Left forelimb (tissue), 1 donor: ENCODE measurements at places on chromosomes 6 and 20.

- DNase-seq: no peak
These were observed 849 bp downstream of the GSTA4 start for GRCh38 chr6:52994031-52994838.

DNA sequence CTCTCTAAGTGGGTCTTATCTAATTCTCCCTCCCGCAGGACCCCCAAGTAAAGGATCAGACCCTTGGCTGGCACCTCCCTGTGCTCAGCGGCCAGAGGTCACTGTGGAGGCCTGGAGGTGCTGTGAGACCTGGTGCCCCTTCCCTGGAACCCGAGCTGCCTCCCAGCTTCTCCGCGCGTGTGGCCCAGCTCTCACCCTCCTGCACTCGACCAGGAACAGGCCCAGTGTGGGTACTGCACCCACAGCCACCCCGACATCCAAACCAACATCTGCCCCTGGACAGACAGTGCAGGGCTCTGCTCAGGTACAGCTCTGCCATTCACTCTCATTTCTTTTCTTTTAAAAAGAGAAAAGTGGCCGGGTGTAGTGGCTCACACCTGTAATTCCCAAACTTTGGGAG lies 42.4 kb downstream of the TMEM242 start:
- peak; percentile 14 for DNase-seq

GRCh38 chr6:159104163-159104925 lies 59.6 kb upstream of the TAGAP start:
- peak; percentile 77 for DNase-seq

GRCh38 chr6:27503436-27504030 lies 30.6 kb upstream of the ZNF184 start:
- DNase-seq: peak; percentile 75

DNA sequence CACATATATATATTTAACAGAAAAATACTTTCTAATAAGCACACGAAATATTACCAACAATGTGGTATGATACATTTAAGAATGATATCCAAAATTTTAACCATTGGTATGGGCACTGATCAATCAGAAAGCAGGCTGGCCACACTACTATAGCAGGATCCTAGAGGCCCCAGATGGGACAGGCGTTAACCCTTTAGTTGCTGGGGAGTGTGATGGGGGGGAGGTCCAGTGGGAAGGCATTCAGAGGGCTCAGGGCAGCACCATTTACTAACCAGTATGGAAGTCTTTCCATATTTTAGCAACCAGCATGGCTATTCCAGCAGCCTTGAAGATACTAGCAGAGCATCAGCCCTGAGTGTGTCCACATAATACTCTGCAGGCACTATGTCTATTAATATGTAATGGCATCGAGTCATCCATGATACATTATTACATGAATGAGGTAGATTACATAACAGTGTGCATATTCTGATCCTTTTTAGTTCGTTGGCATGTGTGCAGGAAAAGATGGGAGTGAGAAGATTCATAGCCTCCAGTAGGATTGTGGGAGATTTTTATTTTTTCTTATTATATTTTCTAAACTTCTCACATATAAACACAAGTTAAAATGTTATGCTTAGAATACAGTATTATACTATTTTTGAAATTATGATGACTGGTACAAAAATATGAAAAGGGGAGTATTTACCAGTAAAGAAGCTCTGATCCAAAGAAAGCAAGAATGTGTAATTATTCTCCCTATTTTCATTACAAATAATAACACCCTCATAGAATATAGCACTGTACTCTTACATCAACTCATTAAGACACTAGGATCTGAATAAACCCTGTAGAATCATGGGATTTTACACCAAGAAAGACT lies 78.9 kb downstream of the FAM217A start:
- DNase-seq: no peak

DNA sequence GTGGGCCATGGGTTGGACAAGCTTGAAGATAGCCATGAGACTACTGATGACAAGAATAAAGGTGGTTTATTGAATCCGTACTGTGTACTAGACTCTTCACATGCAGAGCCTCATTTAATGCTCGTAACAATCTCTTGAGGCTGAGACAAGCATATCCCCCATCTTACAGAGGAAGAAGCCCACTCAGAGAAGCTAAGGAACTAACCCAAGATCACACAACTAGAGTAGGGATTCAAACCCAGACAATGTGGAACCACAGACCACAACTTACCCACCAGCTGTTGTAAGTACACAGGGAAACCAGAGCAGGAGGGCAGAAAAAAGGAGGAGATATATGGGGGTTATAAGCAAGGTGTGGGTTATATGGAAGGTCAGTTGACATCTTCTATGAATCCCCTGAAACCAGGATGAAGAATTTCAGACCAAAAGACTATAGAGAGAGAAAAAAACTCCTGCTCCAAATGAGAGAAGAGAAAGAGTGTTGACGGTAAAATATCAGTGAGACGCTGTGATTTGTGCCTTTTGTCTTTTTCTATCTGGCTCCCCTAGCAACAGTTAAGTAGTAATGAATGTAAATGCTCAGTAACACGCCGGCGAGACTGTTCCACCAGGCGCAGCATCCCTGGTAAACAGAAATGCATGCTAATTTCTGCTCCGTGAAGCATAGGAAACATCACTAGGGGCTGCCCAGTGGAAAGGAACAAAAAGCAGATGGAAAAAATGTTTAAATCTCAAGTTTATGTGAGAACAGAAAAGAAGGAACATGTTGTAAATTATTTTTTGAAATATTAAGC lies 80.1 kb upstream of the SLC22A16 start:
- DNase-seq: no peak

DNA sequence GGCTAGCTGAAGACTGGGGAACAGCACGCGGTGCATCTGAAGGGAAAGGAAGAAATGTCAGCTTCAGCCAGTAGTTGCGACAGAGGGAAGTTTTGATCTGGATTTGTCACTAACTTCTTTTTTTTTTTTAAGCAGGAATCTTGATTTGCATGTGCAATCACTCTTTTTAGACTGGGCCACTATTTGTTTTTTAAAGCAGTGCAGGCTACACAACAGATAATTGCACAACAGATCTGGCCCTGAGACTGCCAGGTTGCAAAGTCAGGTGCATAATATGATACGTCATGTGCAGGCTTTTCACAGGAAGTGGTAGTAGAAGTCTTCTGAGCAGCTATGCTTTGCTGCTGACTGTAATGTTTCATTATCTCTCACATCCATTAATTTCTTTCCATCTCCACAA lies 13.5 kb downstream of the PFDN4 start:
- no peak for DNase-seq

DNA sequence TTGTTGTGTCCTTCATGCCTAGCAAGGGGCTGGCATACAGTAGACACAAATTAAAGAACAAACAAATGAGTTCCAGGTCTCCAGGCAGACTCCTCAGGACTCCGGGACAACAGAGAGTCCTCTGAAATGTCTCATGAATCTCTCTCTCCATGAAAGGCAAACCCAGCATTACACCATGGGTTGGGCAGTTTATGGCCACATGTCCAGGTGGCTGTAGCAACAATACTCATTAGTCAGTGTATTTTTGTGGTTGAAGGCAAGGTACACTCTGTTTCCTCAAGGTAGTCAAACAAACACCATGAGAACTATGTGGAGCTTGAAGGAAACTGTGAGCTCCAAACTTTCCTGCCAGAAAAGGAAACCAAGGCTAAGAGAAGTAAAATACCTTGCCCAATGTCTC lies 62.2 kb downstream of the KCNB1 start:
- no peak for DNase-seq

- no peak for DNase-seq
These were observed at the start of gene NOX3 for GRCh38 chr6:155455766-155456165. TSS of gene NOX3 (minus strand) at chr6:155455839. CDS start at chr6:155455800, 39 bp downstream.

DNA sequence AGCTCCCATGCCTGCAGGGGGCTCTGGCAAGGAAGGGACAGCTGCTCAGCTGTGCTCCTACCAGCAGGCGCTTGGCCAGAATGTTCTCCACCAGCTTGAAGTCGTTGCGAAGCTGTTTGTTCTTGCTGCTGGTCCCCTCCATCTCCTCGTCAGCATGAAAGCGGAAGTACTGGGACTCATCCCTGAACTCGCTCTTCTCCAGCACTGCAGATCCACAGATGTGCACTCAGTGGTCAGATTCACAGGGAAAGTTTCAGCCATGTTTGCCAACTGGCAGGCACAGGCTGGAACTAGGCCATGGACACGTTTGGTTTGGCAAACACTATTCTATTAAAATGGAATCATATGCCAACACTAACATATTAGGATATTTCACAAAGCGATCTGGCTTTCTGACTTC lies 167.9 kb downstream of the PREX1 start:
- DNase-seq: no peak

- DNase-seq: no peak
These were observed 36.9 kb downstream of the LBP start for GRCh38 chr20:38383147-38383546.

- no peak for DNase-seq
These were observed 43.5 kb downstream of the AKIRIN2 start for GRCh38 chr6:87658516-87658915.

DNA sequence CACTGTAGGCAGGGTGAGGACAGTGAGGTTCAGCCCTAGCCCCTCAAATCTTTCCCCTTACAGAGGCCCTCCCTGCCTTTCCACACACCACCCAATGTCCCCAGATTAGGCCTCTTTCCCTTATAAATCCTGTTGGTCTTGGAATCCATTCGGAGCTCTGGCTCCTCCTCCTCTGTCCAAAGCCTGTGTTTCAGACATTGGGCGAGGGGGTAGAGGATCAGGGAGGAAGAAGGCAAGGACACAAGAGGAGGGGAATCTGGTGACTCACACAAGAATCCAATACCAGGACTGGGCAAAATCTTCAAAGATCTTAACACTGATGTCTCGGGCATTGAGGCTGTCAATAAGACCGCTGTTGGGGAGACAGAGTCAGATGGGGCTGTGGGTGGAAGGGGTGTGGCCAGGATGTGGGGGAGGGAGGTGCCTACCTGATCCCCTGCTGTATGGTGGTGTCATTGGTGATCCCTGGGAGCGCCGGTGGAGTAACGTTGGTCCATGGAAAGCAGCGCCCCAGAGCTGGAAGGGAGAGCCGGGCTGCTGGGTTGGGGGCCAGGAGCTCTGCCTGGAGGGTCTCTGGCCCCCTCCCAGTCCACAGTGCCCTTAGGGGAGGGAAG lies 7.6 kb downstream of the SLC44A4 start:
- DNase-seq: no peak

DNA sequence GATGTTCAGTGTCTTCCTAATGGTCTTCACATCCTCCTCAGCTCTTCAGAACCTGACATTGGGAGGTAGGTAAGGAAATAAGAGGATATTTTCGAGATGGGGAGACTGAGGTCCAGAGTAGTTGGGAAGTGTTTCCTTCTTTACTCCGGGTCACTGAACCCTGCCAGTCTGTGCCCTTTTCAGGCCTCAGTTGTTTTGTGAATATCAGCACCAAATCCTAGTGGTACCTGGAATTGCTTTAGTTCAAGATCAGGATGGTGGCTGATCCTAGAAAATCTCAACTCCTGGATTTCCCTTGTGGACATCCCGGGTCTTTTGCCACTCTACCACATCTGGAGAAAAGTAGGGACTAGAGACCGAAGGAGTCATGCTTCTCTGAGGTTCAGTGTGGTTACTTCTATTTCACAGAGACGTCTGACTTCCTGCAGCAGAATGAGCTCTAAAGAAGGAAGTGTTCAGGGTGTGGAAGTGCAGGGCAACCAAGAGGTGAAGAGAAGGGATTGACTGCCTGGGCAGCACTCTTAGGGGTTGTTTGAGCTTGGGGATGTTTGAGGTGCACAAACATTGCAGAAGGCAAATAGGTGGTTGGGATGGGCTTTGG lies 995 bp downstream of the STK4 start:
- no peak for DNase-seq
